ENCODE measurements at places on chromosomes 5 and 9.

GRCh38 chr5:9549941-9550340 lies 4.1 kb upstream of the SEMA5A start:
- no peak for DNase-seq

DNA sequence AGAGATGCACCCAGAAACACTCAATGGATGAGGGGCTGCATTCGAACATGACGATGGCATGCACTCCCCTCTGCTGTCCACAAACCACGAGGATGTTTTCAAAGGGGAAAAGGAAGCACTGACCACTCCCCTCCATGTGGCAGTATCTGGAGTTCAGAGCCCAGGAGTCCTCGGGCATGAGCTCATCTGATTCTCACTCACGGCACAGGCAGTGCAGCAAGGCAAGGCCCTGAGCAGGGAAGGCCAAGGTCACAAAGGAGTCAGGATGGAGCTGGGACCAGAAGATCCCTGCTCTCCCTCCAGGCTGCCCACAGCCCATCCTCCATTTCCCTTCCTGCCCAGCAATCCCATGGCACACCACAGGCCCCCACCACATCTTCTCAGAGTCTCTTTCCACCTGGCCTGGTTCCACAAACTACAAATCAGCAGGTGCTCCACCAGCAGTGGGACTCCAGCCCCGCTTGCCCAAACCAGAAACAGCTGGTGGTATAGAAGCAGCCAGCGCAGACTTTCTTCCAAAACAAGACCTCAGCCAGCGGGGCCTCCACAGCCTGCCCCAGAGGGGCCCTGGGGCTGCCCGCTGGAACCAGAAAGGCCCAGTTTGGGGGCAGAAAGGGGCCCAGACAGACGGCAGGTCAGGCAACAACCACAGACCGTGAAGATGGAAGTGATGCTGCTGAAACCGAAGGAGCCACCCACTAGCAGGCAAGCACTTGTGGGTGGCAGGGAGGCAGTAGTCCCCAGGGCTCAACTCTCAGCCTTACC lies 12.2 kb downstream of the TNIP1 start:
- peak; percentile 60 for DNase-seq

GRCh38 chr9:10649076-10649475 lies 36.3 kb upstream of the PTPRD start:
- DNase-seq, result no peak

GRCh38 chr5:956941-957747 lies 51.5 kb upstream of the NKD2 start:
- DNase-seq, result peak; percentile 52

DNA sequence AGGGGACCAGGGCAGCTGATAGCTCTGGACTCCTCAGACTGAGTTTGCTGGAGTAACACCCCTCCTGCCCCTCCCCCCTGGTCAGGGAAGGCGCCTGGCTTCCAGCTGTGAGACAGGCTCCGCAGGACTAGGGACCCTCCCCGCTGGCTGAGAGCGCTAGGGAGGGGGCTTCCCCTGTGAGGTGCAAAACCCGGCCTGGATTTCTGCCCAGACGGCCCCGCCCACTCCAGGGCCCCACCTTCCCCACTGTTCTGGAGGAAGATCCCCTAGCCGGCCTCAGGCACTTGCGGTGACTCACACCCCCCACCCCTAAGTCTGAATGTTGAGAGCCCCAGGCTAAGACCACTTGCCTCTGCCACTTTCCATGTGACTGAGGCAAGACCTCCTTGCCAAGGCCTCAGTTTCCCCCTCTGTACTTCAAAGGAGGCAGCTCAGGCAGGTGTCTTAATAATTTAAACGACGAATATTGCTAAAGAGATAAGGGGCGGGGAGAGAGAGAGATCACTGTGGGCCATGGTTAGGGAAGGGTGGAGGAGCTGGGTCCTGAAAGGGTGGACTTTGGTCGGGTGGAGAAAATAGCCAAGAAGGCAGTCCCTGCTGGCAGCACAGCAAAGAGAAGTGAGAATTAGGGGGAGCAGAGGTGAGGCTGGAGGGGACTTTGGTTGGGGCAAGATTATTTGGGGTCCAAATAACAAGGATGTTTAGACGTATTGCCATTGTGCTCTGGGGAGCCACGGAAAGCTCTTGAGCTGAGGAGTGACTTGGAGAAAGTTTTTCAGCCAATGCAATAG lies 1.0 kb upstream of the DAB2IP start:
- DNase-seq, result peak; percentile 27

- no peak for DNase-seq
Measured at GRCh38 chr5:36033486-36033885, 33.2 kb downstream of the UGT3A2 start.

DNA sequence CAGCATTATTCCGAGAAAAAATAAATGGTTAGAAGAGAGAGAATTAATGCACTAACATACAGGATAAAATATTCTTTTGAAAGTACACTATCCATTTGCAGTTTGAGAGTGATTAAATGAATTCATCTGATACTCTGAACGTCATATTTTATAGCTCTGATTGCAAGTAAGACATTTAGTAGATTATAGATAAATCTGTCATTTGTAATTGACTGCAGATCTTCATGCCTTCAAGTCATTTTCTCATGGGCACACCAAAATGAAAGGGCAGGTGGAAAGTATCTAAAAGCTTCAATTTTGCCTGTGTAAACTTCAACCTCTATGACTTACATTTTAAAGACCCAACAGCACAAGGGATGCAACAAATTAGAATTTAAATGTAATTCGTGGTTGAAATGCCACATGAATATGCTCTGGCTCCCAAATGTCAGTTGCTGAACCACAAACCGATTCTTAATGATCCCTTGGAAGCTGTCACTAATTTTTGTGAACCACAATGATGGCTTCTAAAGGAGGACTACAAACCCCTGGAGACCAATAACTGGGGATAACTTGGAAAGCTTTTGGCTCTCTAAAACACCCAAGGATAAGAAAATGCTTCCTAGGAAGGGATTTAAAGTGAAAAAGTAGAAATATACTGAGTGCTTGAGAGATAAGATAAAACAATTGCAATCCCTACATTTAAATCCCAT lies 3.9 kb downstream of the TYRP1 start:
- no peak for DNase-seq

DNA sequence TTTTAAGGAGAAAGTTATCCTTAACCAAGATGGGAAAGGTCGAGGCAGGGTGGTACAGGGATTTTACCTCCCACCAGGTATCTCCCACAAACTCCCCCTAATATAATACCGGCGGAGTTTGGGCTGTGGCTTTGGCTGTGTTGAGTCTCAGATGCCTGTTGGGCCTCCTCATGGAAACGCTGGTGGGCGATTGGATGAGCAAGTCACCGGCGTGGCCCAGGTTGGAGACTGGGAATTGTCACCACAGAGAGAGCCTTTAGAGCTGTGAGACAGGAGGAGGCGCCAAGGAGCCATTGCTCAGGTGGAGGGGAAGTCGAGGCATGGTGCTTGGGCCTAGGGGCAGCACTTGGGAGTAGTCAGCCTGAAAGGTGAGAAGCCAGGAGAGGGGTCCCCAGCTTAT lies 3.4 kb upstream of the CAMSAP1 start:
- no peak for DNase-seq

GRCh38 chr9:119368179-119368578 lies 1.1 kb downstream of the BRINP1 start:
- no peak for DNase-seq

GRCh38 chr5:154997746-154998145 lies 15.8 kb upstream of the KIF4B start:
- DNase-seq, result no peak

- DNase-seq, result no peak
Measured at GRCh38 chr5:159442206-159442850, 112.0 kb upstream of the IL12B start.

DNA sequence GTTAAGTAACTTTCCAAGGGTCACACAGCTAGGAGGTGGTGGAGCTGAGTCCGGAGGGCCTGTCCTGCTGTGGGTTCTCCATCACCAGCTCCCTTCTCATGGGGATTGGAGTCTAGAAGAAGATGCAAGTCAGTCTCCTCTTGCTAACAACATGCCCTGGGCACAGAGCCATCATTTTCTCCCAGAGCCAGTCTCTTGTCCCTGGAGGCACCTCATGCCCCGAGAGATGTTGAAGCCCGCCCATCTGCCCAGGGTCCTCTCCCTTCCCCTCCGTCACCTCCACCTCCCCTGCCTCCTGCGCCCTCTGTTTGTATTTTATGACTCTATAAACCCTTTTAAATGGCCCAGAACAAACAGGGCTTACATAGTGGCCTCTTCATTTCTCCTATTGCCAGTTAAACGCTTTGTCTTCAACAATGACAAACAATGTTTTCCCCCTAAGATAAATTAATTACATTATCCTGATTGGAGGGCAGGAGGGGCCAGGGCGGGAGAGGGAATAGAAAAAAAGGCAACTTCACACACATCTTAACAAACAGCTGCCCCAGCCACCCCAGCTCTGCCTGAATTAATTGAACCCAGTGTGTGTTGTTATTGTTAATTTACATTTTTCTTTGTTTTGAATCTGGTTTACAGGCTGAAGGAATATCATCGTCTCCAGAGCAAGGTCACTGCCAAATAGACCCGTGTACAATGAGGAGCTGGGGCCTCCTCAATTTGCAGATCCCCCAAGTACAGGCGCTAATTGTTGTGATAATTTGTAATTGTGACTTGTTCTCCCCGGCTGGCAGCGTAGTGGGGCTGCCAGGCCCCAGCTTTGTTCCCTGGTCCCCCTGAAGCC lies 55.8 kb downstream of the ASS1 start:
- DNase-seq, result no peak

DNA sequence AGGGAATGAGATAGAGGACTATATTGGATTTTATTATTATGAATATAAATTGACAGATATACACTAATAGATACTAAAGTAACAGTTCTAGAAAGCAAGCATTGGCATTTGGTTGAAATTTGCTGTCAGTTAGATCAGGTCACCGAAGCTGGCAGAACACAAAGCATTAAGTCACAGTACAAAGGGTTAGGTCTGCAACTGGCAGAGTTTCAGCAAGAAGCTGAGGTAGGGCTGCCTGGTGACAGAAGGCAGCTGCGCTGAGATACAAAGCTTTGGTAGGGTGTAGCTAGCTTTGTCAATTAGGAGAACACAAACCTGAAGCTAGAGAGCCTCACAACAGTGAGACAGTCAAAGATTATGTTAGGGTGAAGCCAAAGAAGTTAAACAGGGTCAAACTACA lies 6.3 kb upstream of the CSNK1G3 start:
- no peak for DNase-seq

DNA sequence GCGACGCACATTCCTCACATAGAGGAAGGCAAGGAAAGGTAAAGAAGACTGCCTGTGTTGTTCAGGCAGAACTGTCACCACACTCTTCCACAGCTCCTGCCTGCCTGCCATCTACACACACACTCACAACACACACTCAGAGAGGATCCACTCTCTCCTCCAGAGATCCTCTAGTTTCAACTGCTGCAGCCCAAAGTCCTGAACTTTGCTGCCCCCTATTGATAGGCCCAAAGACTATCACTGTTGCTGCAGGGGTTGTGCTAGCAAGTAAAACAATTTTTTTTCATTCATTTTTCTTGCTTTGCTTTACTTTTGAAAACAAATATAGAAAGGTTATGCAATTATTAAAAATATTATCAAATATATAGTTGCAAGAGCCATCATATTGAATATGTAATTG lies 5.9 kb upstream of the CFAP90 start:
- no peak for DNase-seq

DNA sequence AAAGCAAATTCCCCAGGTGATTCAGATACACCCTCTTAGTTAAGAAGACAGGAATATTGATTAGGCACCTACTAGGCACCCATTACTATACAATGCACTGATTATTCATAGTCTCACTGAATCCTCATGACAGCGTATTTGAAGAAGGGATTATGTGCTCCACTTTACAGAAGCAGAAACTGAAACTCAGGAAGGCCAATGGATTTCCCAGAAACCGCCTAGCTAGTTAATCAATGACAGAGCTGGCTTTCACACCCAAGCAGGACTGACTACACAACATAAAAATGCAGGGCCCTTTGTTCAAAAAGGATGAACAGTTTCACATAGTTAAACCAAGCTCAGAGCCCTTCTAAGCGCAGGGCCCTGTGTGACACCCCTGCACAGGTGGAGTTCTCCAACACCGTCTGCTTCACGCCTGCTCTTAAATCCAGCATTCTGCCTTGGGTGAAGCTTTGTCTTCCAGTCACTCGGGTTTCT lies 117.3 kb downstream of the TTLL11 start:
- DNase-seq, result no peak

GRCh38 chr5:132466433-132467286 lies 23.9 kb downstream of the IRF1 start:
- peak; percentile 61 for DNase-seq

GRCh38 chr5:56026863-56027300 lies 32.1 kb upstream of the IL6ST start:
- DNase-seq, result no peak

DNA sequence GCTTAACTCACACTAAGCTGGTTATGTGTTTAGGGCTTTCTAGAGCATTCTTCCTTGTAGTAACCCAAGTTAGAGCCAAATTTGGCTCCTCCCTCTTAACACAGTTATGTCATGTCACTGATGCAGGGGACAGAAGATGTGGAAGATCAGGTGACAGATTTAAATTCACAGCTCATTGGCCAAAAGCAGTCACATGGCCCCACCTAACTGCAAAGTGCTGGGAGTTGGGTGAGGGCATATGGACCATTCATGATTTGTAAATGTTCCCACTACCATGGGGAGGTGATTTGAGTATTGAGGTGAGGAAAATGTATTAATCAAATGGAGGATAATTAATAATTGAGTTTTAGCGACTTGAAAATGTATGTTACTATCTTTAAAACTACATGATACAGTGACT lies 829.4 kb downstream of the CDH12 start:
- no peak for DNase-seq

- DNase-seq, result no peak
Measured at GRCh38 chr9:106861640-106862109, 1.3 kb upstream of the ZNF462 start.

GRCh38 chr5:81095835-81096234 lies 135.7 kb downstream of the RASGRF2 start:
- DNase-seq, result no peak

GRCh38 chr9:128424268-128424780 lies 3.7 kb downstream of the CERCAM start:
- DNase-seq, result no peak

DNA sequence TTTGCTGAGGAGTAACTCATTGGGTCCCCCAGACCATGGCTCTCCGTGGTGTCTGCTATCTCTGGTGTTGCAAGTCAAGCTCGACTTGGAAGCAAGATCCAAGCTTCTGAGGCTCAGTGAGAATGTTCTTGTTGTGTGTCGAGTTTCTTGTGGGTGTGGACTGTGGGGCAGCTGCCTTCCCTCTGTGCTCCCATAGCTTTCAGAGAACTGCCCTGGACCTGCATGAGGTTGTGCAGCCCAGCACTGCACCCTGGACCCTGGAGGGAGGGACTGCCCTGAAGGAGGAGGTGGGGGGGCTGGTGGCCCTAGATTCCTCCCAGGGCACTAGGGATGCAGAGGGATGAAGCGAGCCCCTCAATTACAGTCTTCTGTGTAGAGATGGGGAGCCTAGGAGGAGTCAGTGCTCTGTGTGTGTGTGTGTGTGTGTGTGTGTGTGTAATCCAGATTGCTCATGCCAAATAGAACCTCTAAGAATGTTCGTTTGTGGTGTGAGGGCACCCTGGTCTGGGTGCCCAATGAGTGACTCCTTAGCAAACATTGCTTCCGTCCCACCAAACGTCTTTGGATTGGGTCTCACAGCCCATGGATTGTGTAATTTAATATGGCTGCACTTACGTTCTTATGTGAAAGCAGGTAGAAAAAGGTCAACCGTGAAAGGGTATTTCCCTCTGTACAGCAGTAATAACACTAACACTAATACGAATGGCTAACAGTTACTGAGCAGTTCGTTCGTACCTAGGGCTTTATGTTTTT lies 143.3 kb upstream of the LMX1B start:
- no peak for DNase-seq

GRCh38 chr5:135578305-135578684 lies 496 bp downstream of the CXCL14 start:
- no peak for DNase-seq

Data from activated T-cell treated with anti-CD3 and anti-CD28 coated beads for 48 hours (primary cell).